ENCODE measurements at places on chromosomes 1 and 21.
A peak's percentile ranks its signal among the peaks of the same experiment; 100 is the strongest.

- no peak for DNase-seq
Observed at GRCh38 chr1:220924331-220924970, 45.2 kb downstream of the HLX start.

DNA sequence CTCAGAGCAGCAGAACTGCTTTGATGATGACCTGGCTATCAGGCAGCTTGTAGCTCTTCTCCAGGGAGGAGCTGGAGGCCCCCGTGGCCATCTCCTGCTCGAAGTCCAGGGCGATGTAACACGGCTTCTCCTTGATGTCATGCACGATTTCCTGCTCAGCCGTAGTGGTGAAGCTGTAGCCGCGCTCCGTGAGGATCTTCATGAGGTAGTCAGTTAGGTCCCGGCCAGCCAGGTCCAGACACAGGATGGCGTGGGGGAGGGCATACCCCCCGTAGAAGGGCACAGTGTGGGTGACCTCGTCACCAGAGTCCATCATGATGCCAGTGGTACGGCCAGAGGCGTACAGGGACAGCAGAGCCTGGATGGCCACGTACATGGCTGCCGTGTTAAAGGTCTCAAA is 18.3 kb upstream of the TP53BP2 start:
- DNase-seq: no peak

DNA sequence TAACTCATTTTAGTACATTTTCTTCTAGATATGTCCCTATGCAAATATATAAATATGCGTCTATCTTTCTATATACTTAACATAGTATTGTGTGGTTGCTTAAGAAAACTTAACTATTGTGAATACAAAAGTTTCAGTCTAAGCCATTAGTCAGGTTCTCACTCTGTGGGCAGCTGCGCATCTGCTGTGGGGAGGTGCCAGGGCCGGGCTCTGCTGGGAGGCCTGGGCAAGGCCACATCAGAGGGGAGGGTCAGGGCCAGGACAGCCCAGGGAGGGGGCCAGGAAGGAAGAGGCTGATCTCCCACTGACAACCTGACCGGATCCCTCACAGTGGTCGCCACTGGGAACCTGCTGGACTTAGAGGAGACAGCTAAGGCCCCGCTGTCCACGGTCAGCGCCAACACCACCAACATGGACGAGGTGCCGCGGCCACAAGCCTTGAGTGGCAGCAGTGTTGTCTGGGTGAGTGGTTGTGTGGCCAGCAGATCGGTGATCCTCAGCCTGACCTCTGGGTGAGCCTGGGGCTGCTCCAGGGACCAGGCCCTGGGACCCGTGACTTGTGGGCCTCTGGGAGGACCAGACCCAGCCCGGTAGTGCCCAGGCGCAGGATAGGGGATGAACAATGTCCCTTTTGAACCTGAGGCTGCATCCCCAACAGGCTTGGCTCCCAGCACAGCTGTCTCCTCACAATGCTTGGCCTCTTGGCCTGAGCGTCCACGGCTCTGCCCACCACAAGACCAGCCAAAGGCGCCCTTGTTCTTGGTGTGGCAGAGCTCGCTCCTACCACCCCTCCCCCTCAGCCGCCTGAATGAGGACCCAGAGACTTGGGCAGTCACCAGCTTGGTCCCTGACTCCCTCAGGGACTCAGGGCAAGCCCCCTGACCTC is 20.2 kb downstream of the LDLRAP1 start:
- DNase-seq: no peak

- DNase-seq: no peak
Observed at GRCh38 chr1:170145770-170146676, at the start of gene NTMT2. TSS of gene NTMT2 (plus strand) at chr1:170145959. CDS start at chr1:170146108, 149 bp downstream.

DNA sequence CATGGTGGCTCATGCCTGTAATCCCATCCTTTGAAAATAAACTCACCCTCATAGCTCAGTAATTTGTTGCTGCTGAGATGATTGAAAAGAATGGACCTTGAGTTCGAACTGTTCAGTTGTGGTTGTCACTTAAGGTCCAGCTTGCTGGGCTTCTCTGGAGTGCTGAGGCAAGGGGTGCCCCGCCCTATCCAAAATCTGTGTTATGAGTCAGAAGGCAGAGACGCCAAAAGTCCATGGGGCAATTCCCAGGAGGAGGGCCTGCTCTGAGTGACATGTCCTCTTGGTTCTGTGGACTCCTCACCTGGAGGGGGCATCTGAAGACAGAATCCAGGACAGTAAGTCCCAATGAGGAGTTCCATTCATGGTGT is 64.8 kb downstream of the MYOM3 start:
- DNase-seq: no peak

- DNase-seq: no peak
Observed at GRCh38 chr21:34085129-34085528, 11.8 kb downstream of the MRPS6 start.

GRCh38 chr1:200528858-200529606 is 91.5 kb downstream of the KIF14 start:
- DNase-seq: no peak

DNA sequence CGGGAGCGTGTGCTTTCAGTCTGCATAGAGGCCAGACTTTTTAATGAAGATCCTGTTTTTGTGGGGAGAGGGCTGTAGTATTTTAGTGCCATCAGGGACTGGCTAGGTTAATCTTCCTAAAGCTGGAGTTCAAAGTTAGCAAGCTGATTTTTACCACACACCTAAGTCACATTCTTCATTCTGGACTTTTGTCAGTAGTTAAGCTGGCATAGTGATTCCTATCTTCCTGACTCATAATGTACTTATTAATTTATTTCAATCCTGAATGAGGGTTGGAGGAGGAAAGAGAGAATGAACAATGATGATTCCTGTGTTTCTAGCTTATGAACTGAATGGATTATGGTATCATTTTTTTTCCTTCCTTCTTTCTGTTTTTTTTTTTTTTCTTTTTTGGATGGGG is 24.9 kb upstream of the ZNF644 start:
- no peak for DNase-seq

DNA sequence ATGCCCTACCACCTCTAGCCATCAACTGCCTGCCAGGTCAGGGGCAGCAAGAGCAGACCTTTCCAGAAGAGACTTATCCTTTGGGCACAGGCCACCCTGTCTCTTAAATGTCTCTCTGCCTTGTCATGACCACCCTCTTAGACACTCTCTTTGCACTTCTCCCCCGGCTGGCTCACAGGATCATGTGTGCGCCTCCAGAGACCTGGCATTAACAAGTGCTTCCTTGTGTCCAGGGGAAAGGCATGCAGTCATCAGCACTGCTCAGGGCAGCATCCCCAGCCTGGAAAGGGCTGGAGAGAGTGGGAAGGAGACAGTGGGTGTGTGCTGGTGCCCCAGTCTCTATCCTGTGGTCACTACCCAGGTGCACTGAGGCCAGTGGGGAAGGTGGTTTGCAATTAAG is 85.2 kb upstream of the TLR5 start:
- no peak for DNase-seq

DNA sequence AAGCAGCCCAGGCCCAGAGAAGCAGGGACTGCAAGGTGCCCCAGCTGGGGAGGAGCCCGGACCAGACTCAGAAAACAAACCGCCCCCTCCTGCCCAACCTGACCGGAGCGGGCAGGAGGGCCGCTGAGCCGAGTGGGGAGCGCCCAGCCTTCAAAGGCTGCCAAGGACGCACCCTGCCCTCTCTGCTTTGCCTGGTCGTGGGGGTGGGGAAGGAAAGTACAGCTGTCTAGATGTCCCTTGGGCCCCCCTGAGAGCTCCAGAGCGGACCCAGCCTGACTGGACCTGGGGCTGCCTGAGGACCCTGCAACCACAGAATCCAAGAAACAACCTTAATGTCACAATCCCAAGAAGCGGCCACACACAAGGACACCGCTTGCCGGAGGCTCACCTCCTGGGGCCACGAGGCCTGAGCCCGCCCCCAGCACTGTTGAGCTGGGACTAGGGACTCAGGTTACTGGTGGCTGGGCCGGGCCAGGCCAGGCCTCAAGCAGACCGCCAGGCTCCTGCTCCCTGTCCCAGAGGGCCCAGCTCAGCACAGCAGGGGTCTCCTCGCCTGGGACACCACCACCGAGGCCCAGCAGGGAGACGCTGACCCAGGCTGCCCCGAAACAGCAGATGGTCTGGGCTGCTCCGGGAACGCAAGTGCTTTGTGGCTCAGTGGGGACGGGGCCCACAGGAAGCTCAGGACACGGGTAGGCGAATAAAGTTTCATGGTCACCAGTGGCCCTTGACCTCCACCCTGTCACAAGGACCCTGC is 1.4 kb downstream of the DVL1 start:
- DNase-seq: peak; percentile 92

Measured in HuH-7.5 (cell line).